Skin of body (tissue), 3 donors: ENCODE measurements at places on chromosomes 5 and 9.

DNA sequence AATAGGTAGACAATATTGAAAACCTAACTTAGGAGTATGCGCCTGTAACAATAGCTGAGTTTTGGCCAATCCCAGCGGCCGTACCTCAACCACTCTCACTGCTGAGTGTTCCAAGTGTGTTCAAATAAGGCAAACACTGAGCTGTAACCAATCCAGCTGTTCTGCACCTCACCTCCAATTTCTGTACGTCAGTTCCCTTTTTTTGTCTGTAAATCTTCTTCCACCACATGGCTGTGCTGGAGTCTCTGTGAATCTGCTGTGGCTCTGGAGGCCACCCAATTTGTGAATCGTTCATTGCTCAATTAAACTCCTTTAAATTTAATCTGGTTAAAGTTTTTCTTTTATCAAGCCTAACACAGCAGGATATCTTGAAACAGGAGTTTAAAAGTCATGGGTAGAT lies 116.3 kb downstream of the SLC28A3 start:
- DNase-seq = no peak

GRCh38 chr9:80952363-80952922 lies 736.9 kb downstream of the TLE1 start:
- DNase-seq = no peak

- DNase-seq = peak; percentile 100
Measured at GRCh38 chr9:107631788-107632187, 142.2 kb upstream of the KLF4 start.

DNA sequence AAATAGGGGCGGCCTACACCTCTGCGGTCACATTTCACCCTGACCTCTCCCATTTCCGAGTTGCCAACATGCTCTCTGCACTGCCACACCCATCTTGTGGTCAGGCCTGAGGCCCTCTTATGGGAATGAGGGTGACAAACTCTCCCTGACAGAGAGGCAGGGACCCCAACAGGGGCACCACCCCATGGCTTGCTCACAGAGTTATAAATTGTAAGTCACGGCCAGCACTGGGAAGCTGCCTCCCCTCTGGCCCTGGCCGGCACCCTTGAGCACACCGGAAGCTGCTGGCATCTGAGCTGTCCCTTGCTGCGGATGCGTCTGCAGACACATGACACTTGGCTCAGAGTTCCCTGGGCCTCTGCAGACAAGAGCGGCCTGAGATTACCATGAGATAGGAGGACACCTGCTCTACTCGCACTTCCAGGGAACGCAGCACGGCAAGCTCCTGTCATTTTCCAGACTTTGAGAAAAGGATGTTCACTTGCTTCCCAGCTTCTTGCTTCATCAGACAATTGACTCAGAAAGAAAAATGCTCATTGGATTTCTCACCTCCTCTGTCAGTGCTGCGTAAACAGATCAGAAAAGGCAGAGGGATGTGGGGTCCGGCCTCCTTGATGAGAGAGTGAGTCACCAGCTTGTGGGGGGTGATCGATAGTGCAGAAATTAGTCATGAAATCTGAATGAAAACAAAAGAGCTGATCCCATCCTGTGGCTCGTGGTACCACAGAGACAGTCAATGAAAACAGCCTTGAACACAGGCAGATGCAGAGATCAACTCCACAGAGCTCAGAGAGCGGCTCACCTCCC lies 269.8 kb downstream of the SYK start:
- no peak for DNase-seq

GRCh38 chr5:173574983-173575382 lies 41.5 kb downstream of the BOD1 start:
- no peak for DNase-seq

DNA sequence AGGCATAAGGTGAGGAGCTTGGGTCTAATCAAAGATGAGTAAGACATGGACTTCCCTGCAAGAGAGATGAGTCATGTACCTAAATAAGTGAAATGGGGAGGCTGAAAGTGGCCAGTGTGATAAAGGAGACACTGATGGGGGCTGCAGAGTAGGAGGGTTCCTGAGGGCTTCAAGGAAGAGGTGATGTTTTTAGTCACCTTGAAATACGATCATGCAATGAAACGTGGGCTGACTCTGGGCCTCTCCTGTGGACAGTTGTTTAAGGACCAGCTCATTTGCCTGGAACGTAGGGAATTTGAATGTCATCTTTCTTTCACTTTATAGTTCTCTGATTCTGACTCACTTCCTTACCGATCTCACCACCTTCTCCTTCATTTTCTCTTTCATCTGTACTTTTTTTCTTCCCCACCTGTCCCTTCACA lies 49.6 kb upstream of the CPLX2 start:
- no peak for DNase-seq

DNA sequence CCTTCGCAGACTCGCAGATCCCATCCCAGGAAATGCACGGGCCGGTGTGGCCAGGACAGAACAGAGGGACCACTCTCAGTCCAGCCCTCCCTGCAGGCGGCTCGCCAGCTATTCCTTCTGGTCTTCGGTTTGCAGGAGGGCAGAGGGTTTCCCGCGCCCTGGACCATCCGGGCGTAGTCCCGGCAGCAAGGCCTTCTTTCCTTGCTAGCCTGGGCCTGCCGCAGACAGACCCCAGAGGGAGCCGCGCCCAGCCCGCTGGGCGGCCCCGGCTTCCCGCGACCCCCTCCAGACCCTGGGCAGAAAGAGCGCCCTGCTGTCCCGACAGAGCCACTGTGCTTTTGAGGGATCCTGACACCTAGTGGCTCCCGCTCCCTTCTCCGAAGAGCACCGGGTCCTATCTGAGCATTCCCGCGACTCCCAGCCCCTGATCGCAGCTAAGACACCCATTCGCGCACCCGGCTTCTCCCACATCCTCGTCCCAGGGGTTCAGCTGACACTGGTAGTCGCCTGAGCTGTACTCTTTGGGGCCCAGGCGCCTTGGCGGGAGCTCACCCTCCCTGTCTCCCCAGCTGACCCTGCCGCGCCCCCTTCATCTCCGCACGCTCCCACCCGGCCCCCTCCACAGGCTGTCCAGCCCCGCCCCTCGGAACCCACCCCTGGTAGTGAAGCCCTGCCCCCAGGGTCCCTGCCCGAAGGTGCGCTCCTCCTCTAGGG lies 1.1 kb downstream of the CFAP90 start:
- DNase-seq = no peak

- DNase-seq = no peak
Measured at GRCh38 chr5:150120617-150121447, 34.5 kb upstream of the CSF1R start.

GRCh38 chr5:113917997-113918396 lies 404.5 kb downstream of the YTHDC2 start:
- no peak for DNase-seq

DNA sequence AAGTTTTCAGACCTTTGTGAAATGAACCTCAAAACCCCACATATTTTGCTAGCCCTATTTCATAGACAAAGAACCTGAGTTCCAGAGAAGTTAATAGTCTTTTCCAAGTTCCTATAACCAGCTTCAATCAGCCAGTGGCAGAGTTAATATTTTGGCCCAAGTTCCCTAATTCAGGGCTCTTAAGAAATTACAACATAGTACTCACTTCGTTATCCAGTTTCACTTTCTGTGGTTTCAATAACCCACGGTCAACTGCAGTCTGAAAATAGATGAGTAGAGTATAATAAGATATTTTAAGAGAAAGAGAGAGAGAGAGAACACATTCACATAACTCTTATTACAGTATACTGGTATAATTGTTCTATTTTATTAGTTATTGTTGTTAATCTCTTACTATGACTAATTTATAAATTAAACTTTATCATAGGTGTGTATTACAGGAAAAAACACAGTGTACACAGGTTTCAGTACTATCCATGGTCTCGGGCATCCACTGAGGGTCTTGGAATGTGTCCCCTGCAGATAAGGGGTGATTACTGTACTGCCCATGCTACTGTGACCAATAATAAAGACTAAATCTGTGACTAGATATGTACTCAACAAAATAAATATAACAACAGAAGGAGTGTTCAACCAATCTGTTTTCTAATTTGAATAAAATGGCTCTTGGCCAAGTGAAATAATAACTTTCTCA lies 9.3 kb upstream of the MYOT start:
- no peak for DNase-seq

DNA sequence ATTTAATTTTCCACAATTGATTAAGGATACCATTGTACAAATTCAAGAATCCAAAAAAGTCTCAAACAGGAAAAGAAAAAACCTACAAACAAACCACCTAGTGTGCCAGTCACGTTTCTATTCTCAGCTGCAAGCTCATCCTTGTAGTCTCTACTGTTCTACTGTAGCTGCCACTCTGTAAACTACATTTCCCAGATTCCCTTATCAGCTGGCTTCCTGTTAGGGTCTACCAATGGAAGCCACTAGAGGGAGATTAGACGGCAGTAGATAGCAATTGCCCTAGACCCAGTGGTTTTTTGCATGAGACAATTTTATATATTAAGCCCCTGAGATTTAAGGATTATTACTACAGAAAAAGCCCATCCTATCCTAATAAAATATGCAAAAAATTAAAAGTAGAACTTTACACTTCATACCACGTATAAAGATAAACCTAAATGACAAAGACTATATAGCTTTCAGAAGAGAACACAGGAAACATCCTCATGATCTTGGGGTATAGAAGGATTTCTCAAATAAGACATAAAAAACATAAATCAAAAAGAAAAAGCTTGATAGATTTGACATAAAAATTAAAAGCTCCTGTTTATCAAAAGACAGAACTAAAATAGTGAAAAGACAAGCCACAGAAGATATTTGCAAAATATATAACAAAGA lies 37.4 kb downstream of the P4HA2 start:
- DNase-seq = peak; percentile 53

- DNase-seq = no peak
Measured at GRCh38 chr9:89006996-89007967, 16.0 kb downstream of the S1PR3 start.

DNA sequence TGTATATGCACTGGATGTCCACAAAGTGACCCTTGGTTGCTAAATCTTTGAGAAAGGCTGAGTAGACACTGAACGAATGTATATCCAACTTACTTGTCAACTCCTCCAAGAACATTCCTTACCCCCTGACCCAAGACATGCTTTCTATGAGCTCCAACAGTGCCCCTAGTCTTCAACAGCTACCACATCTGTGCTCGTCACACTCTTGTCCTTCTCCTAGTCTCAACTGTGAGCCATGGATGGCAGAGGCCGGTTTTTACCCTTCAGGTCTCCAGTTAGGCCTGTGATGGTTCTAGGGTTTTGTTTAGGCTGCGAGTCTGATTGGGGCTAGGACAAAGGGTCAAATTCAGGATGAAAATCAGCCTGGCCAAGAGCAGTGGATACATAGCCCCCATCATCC lies 19.0 kb upstream of the GPX3 start:
- DNase-seq = no peak

GRCh38 chr5:110853267-110853666 lies 114.5 kb downstream of the SLC25A46 start:
- DNase-seq = no peak

DNA sequence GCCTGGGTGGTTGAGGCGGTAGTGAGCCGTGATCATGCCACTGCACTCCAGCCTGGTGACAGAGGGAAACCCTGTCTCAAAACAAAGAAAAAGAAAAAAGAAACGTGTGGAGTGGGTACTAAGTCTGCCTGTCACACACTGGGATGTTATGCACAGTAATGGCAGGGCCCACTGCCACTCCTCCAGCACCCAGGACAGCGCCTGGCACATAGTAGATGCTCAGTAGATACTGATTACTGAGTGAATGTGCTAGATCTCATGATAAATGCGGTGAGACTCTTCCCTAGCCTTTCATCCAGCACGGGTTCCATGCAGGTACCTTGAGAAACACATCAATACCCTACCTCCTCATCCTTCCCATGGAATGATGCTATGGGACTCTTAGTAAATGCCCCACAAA lies 87.4 kb upstream of the HSPA9 start:
- no peak for DNase-seq

DNA sequence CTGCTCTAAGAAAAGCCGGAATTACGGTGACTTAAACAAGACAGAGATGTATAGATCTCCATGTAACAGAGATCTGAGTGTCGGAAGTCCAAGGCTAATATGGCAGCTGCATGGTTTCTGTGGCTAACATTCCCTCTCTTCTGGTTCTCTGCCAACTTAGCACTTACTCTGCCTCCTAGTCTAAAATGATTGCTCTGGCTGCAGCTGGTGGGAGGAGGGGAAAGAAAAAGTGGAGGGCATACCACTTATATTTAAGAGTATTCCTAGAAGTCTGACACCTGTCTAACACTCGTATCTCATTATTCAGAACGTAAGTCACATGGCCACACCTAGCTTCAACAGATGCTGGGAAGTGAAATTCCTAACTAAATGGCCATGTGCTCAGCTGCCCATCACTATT lies 551.5 kb upstream of the TLE4 start:
- DNase-seq = no peak

DNA sequence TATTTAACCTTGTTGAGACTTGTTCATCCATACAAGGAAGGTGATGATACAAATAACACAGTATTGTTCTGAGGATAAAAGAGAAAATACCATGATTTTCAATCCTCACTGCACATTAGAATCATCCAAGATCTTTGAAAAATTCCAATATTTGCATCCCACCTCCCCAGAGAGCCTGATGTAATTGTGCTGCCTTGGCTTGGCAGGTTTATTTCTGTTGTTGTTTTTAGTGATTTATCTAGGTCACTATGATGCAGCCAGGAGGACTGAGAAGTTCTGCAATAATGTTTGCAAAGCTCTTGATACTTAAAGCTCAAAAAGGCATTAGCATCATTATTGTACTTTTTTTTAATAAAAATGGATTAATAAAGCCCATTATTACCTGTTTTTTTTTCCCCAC lies 67.0 kb upstream of the NMUR2 start:
- peak; percentile 26 for DNase-seq

DNA sequence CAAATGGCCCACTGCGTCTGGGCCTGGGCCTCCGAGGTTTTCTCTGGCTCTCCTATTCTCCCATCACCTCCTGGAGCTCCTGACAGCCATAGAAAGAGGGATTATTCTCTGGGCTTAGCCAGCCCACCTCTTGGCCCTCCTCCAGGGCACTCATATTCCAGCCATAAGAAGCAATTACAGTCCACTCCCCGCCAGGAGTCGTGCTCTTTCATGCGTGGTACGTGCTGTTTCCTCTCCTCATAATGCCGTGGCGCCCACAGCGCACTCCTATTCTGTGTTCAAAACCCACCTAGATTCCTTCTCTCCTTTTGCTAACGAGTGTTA lies 240.8 kb upstream of the ZNF462 start:
- DNase-seq = no peak

GRCh38 chr9:135403733-135404450 lies 75.7 kb upstream of the PPP1R26 start:
- DNase-seq = no peak

DNA sequence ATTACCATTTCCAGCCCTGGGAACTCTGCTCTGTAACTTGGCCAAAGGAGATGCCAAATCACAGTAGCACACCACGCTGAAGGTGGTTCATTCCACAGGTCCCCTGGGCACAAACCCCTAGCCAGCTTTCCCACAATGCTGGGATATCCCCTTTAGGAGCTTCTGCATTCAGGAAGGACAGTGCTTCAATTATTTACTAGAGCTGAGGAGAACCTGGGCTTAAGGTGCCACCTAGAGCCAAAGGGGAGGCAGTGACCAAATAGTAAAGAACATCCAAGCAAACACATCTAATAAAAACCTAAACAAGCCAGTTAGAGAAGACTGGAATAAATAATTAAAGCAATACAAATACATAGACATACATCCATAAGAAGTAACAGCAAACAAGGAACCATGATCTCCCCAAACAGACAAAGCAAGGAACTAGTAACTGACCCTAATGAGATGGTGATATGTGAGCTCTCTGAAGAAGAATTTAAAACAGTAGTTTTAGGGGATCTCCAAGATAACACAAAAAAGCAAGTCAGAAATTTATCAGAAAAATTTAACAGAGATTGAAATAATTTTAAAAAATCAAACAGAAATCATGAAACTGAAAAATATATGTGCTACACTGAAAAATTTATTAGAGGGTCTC lies 14.6 kb downstream of the KIF4B start:
- no peak for DNase-seq
